ENCODE measurements at places on chromosomes 7 and 10.

- DNase-seq: peak; percentile 1
Measured at GRCh38 chr10:7045891-7046599, 364.8 kb downstream of the SFMBT2 start.

DNA sequence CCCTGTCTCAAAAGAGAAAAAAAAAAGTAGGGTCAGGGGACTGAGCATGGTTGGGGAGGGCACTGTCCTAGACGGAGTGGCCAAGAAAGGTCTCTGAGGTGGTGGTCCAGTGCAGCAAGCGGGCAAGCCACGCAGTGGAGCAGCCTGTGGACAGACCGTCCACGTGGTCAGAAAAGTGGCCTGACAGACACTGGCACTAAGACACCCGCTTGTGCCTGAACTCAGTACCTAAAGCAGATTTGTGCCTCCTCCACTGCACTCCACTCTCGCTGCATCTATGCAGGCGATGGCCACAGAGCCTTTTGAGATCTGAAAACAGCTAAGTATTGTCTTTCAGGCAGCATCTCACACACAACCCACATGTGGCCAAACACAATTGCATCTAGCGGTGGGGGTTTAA is 8.8 kb downstream of the ASB10 start:
- no peak for DNase-seq

GRCh38 chr7:9488555-9488954 is 1055.1 kb downstream of the NXPH1 start:
- no peak for DNase-seq

- no peak for DNase-seq
Measured at GRCh38 chr7:129417073-129417472, 17.2 kb upstream of the STRIP2 start.

DNA sequence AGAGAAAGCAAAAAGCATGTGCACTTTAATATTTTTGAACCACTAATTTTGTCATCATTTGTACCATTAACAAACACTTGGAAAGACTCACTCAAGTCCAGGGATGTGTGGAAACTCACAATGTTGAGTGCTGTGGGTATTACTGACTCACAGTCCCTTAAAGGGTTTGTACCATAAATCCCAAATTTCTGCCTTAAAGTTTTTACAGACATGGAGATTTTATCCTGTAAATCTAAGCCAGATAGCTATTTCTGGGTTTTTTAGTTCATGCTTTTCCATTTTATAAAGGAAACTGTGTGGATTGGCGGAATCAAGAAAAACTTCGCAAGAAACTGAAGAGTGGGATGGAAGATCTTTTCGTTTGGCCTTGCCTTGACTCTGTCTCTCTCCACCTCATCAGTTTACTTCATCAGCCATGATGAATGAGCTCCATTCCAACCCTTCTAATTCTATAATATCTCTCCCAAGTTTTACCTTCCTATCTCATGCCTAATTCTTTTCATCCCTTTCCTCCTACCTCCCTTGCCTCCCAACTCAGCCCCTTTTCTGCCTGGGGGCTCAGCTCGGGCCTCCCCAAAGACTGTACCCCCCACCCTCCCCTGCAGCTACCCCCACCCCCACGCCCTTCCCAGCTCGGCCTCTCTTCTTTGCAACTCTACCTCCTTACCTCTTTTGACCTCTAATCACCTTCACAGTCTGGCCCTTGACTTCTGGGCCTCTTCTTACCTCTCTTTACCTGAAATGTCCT is 218.5 kb upstream of the MKLN1 start:
- no peak for DNase-seq

DNA sequence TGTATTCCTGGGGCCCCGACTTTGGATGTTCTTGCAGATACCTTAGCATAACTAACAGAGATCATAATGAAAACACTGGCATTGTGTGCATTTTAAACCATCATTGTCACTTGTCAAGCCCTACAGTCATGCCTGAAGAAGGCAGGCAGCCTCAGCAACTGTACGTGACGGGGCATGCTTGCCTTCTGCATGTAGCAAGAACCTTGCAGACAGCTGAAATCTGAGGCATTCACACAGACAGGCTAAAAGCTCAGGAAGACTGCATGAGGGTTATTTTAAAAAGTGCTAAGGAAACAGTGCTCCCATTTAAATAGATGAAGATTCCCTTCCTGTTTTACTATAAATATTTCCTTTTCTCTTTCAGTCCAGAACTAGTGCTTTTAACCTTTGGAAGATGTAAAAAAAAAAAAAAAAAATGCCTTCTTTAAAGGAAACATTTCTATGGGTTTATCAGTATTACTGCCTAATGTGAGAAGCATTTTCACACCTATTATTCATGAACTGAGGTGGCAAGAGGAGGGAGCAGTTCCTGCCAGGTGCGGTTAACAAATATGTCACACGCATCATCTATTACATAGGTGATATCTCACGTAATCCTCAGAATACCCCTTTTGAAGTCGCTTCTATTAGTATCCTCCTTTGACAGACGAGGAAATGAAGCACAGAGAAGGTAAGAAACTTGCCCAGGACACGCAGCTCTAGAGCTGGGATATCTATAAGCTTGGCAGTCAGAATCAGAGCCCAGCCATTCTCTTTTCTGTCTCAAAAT is 88.1 kb downstream of the PRKCQ start:
- no peak for DNase-seq

- no peak for DNase-seq
Measured at GRCh38 chr10:61792921-61793320, 108.6 kb upstream of the ARID5B start.

- no peak for DNase-seq
Measured at GRCh38 chr10:30489346-30489745, 55.4 kb downstream of the MAP3K8 start.

- DNase-seq: no peak
Measured at GRCh38 chr7:147406521-147407135, 1183.9 kb upstream of the C7orf33 start.

GRCh38 chr7:47571331-47572093 is 10.4 kb downstream of the TNS3 start:
- no peak for DNase-seq

- no peak for DNase-seq
Measured at GRCh38 chr10:33152750-33153149, 181.7 kb downstream of the NRP1 start.
